ENCODE measurements at places on chromosomes 3 and 15. TPM values are rescaled to one million over a fixed set of nuclear protein-coding genes. Genes with fewer than 3 reads are reported as not detected.

- H3K36me3 ChIP-seq = no peaks in the 10 kb centered on the region
- peaks cover 11% of the 10 kb centered on the region for H3K4me1 ChIP-seq
- H3K4me3 ChIP-seq = no peak overlapping the region
- peaks cover 62% of the 10 kb centered on the region for H3K27me3 ChIP-seq
Measured at GRCh38 chr3:193813501-193813830, 220.5 kb downstream of the OPA1 start.

DNA sequence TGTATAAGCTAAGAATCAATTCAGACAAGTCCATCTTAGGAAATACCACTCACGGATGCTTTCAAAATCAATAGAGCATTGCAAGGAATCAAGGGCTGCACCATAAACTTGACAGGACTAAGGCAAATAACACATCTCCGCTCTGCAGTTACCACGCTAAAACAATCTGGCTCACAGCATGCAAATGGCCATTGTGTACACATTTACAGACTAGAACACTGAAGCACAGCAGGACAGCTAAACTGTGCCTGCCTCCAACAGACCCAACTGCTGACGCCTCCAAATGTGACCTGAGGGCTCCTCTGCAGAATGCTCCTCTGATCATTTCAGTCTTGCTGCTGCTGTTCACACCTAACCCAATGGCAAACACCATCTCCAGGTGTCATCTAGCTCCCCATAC, 104.3 kb downstream of the MEX3B start:
- no peak for DNase-seq
- H3K4me1 ChIP-seq = peaks cover 32% of the 10 kb centered on the region
- peaks cover 3% of the 10 kb centered on the region for H3K36me3 ChIP-seq
- H3K4me3 ChIP-seq = peak overlapping the region; percentile 1
- peak overlapping the region; percentile 93 for H3K27ac ChIP-seq

DNA sequence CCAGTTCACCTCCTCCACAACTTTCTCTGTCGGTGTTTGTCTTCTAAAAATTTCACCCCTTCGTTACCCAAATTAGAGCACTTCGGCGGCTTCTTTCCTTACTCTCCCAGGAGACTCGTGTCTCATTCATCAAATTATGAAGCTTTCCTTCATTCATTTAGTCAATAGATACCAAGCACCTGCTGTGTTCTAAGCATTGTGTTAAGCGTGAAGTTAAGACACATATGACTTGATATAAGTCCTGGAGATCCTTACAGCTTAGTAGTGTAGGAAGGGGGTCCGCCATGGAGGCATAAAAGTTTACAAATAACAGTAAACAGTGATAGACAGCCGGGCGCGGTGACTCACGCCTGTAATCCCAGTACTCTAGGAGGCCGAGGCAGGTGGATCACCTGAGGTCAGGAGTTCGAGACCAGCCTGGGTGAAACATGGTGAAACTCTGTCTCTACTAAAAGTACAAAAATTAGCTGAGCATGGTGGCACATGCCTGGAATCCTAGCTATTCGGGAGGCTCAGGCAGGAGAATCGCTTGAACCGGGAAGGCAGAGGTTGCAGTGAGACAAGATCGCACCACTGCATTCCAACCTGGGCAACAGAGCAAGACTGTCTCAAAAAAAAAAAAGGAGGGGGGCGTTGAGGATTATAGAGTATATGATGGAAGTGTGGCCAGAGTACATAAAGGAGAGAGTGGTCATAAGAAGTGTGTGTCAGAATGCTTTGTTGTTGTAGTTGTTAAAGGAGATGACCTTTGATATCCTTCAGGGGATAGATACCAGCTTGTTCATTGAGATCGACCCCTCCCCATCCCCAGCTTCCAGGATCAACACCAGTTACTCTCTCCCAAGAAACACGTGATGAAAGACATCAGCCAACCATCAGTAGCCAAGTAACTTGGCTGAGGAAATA, 744 bp upstream of the CCDC32 start:
- peak overlapping the region; percentile 94 for H3K4me3 ChIP-seq
- H3K27me3 ChIP-seq = no peaks in the 10 kb centered on the region
- peak overlapping the region; percentile 100 for H3K27ac ChIP-seq
- peaks cover 3% of the 10 kb centered on the region for H3K36me3 ChIP-seq
- DNase-seq = no peak
- peaks cover 39% of the 10 kb centered on the region for H3K4me1 ChIP-seq

DNA sequence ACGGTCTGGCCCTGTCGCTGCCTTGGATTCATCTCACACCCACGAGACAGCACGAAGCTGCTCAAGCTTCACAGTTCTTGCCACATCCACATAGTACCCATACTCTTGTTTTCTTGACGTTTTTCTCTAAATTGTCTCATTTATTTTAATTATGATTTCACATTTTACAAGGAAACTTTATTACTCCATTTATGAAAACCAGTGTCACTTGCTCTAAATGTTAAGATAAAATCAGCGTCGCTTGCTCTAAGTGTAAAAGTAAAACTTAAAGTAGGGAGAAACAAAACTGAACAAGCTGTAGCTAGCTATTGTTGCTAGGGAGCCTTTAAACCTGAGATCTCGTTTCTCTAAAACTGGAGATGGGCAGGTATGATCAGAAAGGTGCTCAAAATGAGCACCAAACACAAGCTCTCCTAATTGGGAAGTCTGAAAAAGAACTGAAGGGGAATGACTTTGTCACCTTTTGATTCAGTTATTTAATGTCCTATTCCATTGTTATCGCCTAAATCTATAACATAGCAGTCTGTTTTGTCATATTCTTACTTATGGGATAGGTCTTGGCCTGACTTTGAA, 680 bp downstream of the IFT122 start:
- peak overlapping the region; percentile 95 for H3K4me3 ChIP-seq
- no peak for DNase-seq
- H3K36me3 ChIP-seq = peaks cover 10% of the 10 kb centered on the region
- H3K27ac ChIP-seq = peak overlapping the region; percentile 99
- peaks cover 46% of the 10 kb centered on the region for H3K4me1 ChIP-seq
- H3K27me3 ChIP-seq = no peaks in the 10 kb centered on the region

Gene CLDN16
- not detected for total RNA-seq

Measured in chondrocyte (in vitro differentiated cells).